HFF-Myc (cell line): ENCODE measurements at places on chromosomes 12 and 14.
A peak's percentile ranks its signal among the peaks of the same experiment; 100 is the strongest.

DNA sequence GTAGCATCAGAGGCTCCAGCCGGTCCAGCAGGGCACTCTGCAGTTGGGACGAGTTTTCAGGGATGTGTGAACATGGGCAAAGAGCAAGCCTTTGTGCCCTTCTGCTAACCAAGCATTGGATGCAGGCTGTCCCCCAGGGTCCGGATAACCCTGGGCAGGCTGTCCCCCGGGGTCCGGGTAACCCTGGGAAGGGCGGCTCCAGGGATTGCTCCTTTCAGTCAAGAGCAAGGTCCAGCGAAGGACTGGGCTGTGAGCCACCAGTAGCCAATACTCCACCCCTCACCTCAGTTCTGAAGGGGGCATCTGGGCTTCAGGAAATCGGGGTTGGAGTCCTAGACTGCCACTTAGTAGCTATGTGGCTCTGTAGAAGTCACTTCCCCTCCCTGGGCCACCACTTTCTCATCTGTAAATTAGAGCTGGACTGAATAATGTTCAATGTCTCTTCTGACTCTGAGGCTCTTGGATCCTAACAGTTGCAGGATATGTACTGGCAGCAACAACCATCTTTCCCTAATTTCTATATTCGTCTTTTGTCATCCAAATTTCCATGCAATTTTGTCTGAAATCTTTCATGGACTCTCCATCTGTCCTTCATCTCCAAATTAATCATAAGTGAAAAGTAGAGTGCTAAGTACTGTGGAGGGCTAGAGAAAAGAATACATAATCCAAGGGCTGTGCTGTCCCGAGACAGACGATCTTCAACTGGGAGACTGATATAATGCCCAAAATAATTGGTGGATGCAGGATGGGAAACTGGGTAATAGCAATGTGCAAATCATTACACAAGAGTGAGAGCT is 137.4 kb upstream of the NTF3 start:
- no peak for DNase-seq

DNA sequence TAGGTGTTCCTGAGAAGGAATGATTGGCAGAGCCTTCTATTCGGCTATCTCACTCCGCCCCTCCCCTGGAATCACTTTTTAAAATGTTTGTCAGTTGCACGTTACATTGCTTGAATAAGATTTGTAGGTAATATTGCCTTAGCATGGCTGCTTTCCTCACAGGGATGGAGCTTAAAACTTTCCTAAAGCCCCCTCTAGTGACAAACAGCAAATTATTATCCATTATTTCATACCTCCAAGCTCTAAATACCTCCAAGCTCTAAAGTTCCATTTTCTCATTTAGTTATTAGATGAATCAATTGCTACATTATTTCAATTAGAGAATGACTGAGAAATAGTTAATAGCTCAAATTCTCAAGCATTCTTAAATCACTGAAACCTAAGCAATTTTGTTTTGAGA is 5.1 kb upstream of the SPATA7 start:
- DNase-seq: no peak

- DNase-seq: no peak
Measured at GRCh38 chr12:53860426-53861345, 77.9 kb upstream of the HOXC13 start.

- DNase-seq: no peak
Measured at GRCh38 chr12:104201238-104202001, 14.2 kb upstream of the TXNRD1 start.

GRCh38 chr12:4472046-4472445 is 26.4 kb upstream of the FGF6 start:
- no peak for DNase-seq

GRCh38 chr12:3646561-3647241 is 106.2 kb downstream of the CRACR2A start:
- DNase-seq: no peak

DNA sequence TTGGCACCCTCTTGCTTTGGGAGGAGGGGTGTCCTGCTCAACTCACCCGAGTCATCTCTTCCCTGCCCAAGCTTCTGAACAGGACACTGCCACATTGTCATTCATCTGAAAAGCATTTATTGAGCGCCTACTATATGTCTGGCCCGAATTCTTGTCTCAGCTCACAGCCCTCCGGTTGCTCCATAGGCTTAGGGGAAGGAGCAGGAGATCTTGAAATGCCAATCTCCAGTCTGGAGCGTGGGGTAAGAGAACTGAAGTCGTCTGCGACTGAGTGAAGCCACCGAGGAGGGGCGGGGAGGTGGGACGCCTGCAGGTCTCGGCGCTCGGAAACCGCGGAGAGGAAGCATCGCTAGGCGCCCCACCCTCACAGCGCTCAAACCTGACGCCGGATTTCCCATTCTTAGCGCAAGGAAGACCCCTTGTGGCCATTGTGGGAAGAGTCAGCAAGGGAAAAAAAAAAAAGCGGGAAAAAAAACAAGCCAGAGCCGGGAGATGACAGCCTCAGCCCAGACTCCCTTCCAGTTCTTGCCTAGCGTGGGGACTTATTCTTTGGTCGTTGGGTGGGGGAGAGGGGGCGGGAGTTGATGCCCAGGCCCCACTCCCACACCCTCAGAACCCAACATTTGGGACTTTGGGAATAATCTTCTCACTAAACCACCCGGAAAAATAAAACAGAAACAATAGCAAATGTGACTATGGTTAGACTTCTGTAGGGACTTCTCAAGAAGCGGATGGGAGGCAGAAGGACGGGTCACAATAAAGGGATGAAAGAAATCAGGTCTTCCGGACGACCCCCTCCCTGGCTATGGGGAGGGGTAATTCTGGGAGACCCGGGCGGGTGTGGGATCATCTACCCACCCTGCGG is 28.2 kb upstream of the SMUG1 start:
- DNase-seq: peak; percentile 63

DNA sequence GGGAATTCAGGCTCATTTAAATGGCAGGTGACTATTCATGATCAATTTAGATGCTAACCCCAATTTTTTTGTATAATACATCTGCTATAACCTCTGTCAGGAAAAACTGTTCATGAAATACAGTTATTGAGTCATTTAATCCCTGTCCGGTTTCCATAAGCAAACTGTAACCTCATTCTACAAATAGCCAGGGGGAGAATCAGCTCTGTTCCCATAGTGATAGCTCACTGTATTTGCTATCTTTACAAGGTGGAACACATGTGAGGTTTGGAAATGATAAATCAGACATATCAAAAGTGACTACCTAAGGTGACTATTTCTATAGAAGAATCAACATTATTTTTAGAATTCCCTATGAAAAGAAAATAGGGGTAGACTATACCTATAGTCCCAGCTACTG is 38.6 kb upstream of the VPS33A start:
- no peak for DNase-seq

DNA sequence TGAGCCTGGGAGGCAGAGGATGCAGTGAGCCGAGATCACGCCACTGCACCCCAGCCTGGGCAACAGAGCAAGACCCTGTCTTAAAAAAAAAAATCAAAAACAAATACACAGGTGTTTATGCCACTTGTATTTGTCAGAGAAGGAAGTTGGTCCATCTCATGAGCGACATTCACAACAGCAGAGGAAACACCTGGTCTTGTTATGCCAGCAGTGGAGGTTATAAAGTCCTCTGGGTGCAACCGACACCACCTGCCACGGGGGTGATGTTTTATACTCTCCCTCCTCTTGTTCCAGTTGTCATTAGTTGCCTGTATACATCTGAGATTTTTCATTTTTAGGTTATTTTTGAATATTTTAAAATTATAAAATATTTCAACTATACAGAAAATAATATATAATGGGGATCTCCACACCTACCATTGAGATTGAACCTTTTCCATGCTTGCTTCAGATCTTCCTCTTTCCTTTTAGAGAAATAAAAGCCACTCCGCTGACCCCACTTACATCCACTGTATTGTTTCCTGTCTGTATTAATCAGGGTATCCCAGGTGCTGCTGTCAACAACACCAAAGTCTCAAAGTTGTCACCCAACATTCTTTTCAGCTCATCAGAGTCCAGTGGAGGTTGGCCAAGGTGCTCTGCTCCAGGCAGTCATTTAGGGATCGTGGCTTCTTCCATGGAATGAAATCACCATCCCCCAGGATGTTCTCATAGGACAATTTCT is 65.1 kb downstream of the RNFT2 start:
- DNase-seq: no peak

DNA sequence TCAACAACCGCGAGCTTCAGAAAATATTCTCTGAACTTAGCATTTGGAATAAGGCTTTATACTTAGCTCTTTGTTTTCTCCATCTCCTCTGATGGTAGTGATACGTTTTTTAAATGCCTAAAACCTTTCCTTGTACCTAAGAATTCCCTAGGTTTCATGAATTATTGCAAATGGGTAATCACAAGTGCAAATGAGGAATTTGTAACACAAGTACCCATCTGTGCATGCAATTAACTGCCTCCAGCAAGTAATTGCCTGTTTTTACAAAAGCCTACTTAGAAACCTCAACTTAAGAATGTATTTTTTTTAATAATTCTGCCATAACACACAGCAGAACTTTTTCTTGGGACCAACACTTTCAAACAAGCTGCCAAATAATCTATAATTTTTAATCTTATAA is 149.2 kb downstream of the PHLDA1 start:
- no peak for DNase-seq

- DNase-seq: no peak
Measured at GRCh38 chr12:11746940-11747716, 97.7 kb downstream of the ETV6 start.

DNA sequence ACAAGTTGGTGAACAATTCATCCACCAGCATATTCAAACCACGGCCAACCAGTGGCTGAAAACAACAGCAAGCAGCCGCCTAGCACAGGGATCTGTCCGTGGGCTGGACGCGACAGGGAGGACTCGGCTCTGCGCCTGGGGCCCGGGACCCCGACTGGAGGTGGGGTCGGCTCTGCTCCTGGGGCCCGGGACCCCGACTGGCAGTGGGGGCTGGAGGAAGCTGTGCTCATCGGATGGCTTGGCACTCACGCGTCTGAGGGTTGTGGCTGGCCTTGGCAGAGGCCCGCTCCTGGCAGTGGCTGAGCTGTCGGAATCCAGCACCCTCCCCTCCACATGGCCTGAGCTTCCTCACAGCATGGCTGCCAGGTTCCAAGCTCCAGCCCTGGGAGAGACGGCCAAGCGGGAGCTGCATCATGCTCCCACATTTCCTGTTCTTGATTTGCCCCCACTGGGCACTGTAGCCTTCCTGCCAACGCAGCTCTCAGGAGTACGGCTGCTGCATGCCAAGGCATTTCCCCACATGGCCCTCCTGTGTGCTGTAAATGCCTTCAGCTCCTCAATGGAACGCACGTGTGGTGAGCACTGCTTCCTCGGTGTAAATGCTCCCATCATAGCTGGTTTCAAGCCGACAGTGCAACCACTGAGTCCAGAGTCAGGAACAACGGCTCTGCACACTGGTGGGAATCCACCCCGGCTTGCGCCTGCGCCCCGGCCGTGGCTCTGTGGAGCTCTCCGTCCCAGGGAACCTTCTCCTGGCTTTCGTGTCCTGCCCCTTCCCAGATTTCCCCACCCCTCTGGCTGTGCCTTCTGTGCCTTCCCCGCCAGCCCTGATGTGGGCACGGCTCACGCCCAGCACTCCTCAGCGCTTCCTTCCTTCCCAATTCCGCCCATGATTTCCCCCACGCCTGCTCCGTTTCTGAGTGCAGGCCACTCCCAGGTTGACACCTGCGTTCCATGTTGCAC is 7.3 kb upstream of the GALNT9 start:
- no peak for DNase-seq

DNA sequence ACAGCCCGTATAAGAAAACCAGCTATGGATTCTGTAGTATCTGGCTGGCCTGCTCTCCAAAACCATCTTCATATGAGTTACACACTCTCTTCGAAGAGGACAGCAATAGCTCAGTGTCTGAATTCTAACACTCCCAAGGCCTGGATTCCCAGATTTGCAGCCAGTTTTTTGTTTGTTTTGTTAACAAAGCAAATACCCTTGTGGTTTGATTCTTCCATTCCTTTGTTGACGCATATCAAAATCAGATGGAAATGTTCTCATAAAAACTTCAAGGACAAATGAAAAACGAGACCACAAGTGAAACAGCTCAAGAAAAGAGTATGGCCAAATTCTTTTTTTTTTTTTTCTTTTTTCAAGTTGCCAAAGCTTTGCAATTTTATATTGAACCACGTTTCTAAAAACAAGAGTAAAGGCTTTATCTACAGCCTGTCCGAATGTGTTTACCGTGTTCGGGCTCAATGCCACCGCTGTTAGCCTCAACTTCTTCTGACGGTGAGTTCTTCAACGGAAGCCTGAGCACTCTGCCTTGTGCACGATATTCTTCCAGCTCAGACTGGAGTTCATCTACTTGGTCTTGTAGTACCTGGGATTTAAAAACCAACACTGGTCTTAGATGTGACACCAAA is 67.5 kb downstream of the NIN start:
- DNase-seq: peak; percentile 89

GRCh38 chr14:89660166-89660565 is 243.1 kb upstream of the FOXN3 start:
- no peak for DNase-seq

DNA sequence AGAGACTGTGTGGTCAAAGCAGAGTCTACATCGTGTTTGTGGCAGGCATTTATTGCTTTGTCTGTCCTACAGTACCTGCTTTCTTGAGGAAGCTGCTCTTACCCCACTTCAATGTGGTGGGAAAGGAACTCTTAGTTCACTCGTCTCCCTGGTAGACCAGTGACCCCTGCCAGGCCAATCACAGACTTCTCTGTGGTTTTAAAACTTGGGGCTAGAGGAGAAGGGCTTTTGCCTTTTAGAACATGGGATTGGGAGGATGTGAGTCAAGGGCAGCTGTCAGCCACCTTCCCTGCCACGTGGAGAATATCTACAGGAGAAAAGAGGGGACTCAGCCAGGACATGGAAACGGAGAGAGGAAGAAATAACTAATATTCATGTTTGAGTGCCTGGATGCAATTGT is 36.8 kb upstream of the TMED10 start:
- DNase-seq: no peak

GRCh38 chr12:131141514-131141913 is 187.8 kb downstream of the ADGRD1 start:
- DNase-seq: no peak

DNA sequence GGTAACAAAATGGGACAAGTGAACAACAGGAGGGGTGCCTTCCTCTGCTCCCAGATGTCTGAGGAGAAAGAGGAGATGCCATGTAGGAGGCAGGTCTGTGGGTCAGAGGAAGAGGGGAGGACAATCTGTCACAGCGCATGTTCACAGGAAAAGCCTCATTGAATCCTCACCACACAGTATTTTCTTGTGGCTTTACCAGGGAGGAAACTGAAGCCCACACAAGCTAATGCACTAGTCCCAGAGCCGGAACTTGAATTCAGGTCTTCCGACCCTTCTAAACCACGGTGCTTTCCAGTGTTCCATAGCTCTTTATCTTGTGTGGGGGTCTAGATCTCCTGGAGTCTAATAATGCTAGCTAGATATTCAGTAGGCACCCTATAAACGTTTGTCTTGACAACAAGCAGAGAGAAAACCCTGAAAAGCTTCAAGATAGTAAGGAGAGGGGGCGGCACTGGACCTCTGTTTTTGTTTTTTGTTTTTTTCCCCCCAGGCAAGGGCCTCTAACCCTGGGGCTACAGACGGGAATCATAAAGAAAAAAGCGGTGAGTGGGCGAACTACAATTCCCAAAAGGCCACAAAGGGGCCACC is 371 bp upstream of the SHMT2 start:
- no peak for DNase-seq
